ENCODE measurements at places on chromosomes 5 and 9.

DNA sequence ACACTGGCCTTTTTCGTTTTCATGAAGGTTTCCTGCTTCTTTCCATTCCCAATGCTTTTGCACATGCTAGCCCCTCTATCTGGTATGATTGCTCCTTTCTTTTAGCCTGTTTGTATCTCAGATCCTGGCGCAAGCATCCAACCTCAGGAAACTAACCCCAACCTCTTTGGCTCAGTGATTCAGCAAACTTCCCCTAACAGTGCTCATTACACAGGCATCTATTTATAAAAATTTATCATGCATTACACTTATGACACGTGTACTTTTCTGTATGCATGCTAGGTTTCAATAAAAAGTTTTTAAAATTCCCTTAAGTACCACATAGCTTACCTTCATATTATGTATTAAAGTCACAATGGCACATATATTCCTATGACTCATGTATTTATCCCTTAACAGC lies 218.9 kb downstream of the EPB41L4A start:
- H3K27me3 ChIP-seq = peaks cover 13% of the 10 kb centered on the region
- H3K36me3 ChIP-seq = no peaks in the 10 kb centered on the region
- H3K4me1 ChIP-seq = no peaks in the 10 kb centered on the region

DNA sequence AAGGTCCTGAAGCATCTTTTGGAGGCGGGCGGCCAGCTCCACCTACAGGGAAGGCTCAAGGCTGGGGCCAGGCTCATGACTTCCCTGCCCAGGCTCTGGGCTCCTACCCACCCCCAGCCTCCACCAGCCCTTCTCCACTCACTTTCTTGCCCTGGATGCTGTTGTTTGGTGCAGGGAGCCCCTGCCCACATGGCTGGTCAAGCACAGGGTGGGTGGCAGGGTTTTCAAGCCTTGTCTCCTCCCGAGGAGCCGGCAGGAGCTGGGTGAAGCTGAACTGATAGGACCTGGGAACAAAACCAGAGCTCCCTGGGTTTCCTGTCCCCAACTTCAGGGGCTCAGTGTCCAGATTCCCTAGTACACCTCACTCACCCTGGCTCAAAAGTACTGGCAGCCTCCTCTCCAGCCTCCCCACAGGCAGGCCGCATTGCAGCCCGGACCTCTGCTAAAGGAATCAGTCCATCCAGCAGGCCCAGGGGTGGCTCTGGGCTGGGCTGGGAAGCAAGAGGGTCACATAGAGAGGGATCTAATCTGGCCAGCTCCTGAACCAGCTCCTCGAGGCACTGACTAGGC lies 6.9 kb downstream of the SHROOM1 start:
- H3K4me3 ChIP-seq = no peak overlapping the region
- DNase-seq = no peak
- H3K27me3 ChIP-seq = peaks cover 94% of the 10 kb centered on the region
- peaks cover 17% of the 10 kb centered on the region for H3K4me1 ChIP-seq

- H3K36me3 ChIP-seq = peaks cover 26% of the 10 kb centered on the region
- no peak overlapping the region for H3K27ac ChIP-seq
- no peak for DNase-seq
- peaks cover 19% of the 10 kb centered on the region for H3K4me1 ChIP-seq
- H3K27me3 ChIP-seq = no peaks in the 10 kb centered on the region
Observed at GRCh38 chr5:139426203-139426885, 13.0 kb downstream of the DNAJC18 start.

GRCh38 chr5:176660860-176661641 lies 13.8 kb downstream of the TSPAN17 start:
- H3K27me3 ChIP-seq = peaks cover 36% of the 10 kb centered on the region
- no peak overlapping the region for H3K27ac ChIP-seq
- no peak overlapping the region for H3K4me3 ChIP-seq
- peak; percentile 83 for DNase-seq

- H3K27ac ChIP-seq = peak overlapping the region; percentile 65
- H3K4me1 ChIP-seq = peaks cover 12% of the 10 kb centered on the region
- peak overlapping the region; percentile 82 for H3K4me3 ChIP-seq
Observed at GRCh38 chr5:112738191-112738560, 491 bp downstream of the APC start.

GRCh38 chr5:178221282-178221681 lies 11.3 kb downstream of the PHYKPL start:
- H3K4me3 ChIP-seq = no peak overlapping the region
- peaks cover 55% of the 10 kb centered on the region for H3K36me3 ChIP-seq
- no peaks in the 10 kb centered on the region for H3K27me3 ChIP-seq
- H3K27ac ChIP-seq = peak overlapping the region; percentile 38
- H3K4me1 ChIP-seq = peaks cover 20% of the 10 kb centered on the region

DNA sequence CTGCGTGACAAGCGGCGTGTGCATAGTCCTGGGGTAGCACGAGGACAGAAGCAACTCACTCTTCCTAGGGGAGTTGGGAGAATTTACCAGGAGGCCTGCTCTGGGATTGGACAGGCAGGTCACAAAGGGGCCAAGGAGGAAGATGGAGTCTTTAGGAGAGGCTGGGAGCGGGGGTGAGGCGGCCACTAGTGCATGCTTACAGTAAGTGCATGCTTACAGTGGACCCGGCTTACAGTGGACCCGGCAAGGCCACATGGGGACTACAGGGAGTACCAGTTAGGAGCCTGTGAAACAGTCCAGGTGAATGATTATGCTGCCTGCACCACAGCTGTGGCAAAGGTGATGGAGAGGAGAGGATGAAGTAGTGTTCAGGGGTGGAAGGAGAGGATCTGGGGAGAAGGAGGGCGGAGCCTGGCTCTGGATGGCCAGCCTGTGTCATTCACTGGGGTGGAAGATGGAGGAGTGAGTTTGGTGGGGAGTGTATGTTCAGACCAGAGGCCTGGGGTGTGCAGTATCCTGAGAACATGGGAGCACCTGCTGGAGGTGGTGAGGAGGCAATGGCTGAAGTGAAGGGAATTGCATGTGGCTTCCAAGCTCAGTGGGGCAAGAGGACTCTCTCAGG lies 78.7 kb downstream of the CRB2 start:
- H3K4me1 ChIP-seq = no peaks in the 10 kb centered on the region
- H3K27ac ChIP-seq = no peak overlapping the region
- no peaks in the 10 kb centered on the region for H3K27me3 ChIP-seq
- H3K4me3 ChIP-seq = no peak overlapping the region

- H3K27ac ChIP-seq = no peak overlapping the region
- no peak overlapping the region for H3K4me3 ChIP-seq
- peaks cover 49% of the 10 kb centered on the region for H3K36me3 ChIP-seq
- H3K27me3 ChIP-seq = no peaks in the 10 kb centered on the region
Observed at GRCh38 chr9:79719989-79720388, 148.2 kb downstream of the TLE4 start.

GRCh38 chr9:101738566-101739183 lies at the start of gene GRIN3A:
Gene GRIN3A (minus strand): TSS chr9:101738647. CDS start chr9:101737979, 668 bp downstream.
- DNase-seq = no peak
- H3K27me3 ChIP-seq = peaks cover 47% of the 10 kb centered on the region
- H3K4me3 ChIP-seq = peak within 1 kb of the TSS; percentile 27
- no peaks in the 10 kb centered on the region for H3K36me3 ChIP-seq

DNA sequence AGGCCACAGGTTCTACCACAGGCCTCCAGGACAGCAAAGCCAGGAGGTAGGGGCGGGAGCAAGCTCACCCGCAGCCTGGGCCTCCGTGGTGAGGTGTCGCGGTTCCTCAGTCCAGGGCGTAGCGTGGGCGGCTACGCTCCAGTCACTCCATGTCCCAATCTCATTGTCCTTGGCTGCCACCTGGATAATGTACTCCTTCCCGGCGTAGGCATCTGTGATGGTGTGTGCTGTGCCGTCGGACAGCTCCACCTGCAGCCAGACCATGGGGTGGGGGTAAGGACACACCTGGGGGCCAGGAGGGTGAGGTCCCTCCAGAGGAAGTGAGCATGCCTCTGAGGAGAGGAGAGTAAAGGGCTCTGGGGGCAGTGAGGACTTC lies 29.8 kb upstream of the ENHO start:
- H3K27me3 ChIP-seq = peaks cover 13% of the 10 kb centered on the region
- no peaks in the 10 kb centered on the region for H3K36me3 ChIP-seq
- no peak for DNase-seq
- no peak overlapping the region for H3K4me3 ChIP-seq

GRCh38 chr9:114607671-114608524 lies 3.2 kb upstream of the TMEM268 start:
- no peak for DNase-seq
- no peaks in the 10 kb centered on the region for H3K27me3 ChIP-seq
- no peak overlapping the region for H3K27ac ChIP-seq
- H3K36me3 ChIP-seq = peaks cover 10% of the 10 kb centered on the region
- H3K4me1 ChIP-seq = peaks cover 27% of the 10 kb centered on the region

DNA sequence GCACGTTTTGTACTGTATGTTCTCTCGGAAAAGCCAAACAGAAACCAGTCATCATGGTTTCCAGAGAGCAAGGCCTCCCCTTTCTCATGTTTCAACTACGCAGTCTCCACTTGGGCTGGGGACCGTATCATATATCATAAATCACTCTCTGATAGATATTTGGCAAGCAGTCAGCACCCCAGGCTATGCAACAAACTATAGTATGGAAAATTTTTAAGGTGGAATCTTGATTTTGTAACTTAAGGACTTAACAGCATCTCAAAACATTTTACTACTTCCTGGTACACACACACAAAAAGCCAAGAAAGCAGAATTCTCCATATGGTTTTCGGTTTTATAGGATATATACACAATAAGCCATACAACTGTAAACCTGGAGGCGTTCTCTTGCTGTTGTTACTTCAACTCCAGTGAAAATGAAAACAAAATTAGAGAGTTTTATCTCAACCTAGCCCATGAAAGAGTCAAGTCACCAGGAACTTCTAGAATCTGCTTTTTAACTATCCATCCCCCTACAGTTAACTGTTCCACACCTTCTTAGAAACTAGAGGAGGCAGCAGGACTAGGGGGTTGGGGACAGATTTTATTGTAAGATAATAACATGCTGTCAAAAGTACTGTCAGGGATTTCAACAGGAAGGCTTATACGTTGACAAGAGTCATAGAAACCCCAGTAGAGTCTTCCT lies 283.4 kb downstream of the NFIB start:
- no peak overlapping the region for H3K27ac ChIP-seq
- no peak overlapping the region for H3K4me3 ChIP-seq
- H3K4me1 ChIP-seq = no peaks in the 10 kb centered on the region
- H3K36me3 ChIP-seq = no peaks in the 10 kb centered on the region

- peaks cover 20% of the 10 kb centered on the region for H3K27me3 ChIP-seq
- H3K4me1 ChIP-seq = no peaks in the 10 kb centered on the region
- no peak overlapping the region for H3K4me3 ChIP-seq
- DNase-seq = no peak
Observed at GRCh38 chr5:160356550-160357347, 13.7 kb downstream of the C1QTNF2 start.

DNA sequence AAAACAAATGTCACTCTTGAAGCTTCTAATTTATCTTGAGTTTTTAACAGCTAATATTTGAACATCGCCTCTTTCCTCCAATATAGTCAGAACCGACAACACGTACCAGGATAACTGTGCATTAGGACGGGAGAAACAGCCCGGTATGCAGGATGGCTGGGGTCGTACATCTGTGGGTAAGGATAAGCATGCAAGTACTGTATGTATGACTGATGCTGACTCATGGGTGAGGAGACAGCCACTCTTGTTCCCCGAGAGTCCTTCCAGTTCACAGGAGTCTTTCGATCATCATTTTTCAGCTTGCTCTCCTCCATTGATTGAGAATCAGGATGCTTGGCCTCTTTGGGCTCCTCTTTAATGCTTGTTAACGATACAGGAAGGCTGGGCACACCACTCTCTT lies 102.3 kb downstream of the ZNF608 start:
- H3K27ac ChIP-seq = no peak overlapping the region
- peaks cover 37% of the 10 kb centered on the region for H3K27me3 ChIP-seq
- H3K4me3 ChIP-seq = no peak overlapping the region

GRCh38 chr9:108783731-108784495 lies 71.9 kb downstream of the ACTL7B start:
- DNase-seq = no peak
- H3K27me3 ChIP-seq = peaks cover 10% of the 10 kb centered on the region
- no peak overlapping the region for H3K27ac ChIP-seq
- peaks cover 3% of the 10 kb centered on the region for H3K4me1 ChIP-seq

GRCh38 chr5:9468060-9468388 lies 77.9 kb downstream of the SEMA5A start:
- H3K4me3 ChIP-seq = no peak overlapping the region
- H3K27ac ChIP-seq = no peak overlapping the region
- H3K36me3 ChIP-seq = no peaks in the 10 kb centered on the region
- DNase-seq = no peak

DNA sequence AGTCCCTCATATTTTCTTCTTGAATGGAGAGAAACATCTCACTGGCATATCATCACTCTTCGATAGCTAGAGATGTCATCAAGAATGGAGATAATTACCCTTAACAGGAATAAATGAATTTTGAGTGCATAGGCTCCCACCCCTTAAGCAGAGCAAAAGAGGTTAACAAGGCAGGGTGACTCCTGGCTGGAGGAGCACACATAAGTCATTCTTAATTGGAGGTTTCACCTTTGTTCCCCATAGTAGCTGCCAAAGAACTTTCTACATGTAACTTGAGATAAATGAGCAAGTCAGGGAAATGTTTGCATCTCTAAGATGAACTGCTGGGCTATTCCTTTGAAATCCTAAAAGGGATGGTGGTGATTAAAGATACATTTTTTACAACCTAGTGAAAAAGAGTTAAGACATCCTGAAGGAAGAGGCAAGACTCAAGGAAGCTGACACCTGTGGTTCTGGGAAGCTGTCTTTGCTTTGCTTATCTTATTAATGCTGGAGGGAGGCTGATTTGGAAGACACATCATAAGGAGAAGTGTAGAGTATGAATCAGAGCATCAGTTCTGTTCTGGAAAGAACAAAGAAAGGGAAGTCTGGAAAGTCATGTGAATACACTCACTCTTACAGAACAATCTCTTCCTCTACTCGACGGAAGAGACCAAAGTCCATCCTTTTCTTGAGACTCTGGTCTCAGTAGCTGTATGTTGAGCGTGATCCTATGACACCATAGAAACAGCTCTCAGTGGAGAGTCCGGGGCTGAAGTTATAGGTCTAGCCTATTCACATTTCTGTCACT lies 326.3 kb downstream of the OSTF1 start:
- no peak overlapping the region for H3K27ac ChIP-seq
- no peaks in the 10 kb centered on the region for H3K4me1 ChIP-seq
- H3K4me3 ChIP-seq = no peak overlapping the region
- no peaks in the 10 kb centered on the region for H3K36me3 ChIP-seq

DNA sequence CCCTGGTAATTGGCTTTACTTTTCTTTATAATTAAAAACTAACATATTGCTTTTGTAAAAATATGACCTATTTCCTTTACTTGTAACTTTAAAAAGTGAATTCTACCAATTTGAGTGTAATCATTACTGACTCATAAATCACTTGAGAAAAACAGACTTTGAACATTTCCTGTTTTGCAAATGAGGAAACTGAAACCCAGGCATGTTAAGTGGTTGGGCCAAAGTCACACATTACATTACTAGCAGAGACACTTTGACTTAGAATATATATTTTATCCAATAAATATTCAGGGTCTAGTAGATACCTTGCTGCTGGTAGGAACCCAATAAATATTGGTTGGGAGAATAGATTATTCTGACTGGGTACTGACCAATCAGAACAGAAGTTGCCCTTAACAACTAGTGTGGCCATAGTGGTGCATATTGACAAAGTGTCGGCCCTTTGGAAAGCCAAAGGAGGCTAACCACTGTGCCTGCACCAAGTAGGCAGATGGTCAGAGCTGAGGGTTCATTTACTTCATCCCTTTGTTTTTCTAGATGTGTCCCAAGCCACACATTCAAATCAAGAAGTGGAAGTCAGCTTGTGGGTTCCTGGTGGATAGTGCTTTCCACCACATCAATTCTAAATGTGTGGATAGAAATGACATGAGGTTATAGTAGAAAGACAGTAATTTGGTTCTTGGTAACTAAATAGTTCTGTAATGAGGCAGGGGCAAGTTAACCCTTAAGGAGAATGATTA lies 365.1 kb upstream of the RIOK2 start:
- H3K4me3 ChIP-seq = no peak overlapping the region
- H3K27ac ChIP-seq = peak overlapping the region; percentile 69
- no peak for DNase-seq

GRCh38 chr9:33311953-33312352 lies 21.6 kb downstream of the NFX1 start:
- no peak overlapping the region for H3K27ac ChIP-seq
- peaks cover 52% of the 10 kb centered on the region for H3K36me3 ChIP-seq
- H3K4me1 ChIP-seq = no peaks in the 10 kb centered on the region
- no peak for DNase-seq
